Stimulated activated CD4-positive, alpha-beta T cell treated with anti-CD3 and anti-CD28 coated beads, Interleukin-12 subunit alpha, Interleukin-12 subunit beta, amount 100 ng/mL, for 24 hours (primary cell): ENCODE measurements at places on chromosomes 2 and 18.

DNA sequence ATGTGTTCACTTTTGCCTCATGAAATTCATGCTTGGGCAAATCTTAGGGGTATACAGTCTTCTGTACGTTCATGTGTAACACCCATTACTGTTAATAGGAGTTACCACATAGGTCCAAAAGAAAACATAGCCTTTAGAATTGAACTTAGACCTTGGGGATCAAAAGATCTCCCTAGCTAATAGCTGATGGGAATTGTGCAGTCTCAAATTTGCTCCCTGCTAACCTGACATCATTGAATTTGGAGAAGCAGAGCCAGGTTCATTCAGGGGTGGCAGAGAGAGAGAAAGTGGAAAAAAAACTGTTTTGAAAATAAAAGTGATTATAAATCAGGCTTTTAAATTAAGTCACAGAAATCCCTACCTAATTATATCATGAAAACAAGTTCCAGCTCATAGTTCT, 28.0 kb upstream of the PPP3R1 start:
- no peak for DNase-seq

DNA sequence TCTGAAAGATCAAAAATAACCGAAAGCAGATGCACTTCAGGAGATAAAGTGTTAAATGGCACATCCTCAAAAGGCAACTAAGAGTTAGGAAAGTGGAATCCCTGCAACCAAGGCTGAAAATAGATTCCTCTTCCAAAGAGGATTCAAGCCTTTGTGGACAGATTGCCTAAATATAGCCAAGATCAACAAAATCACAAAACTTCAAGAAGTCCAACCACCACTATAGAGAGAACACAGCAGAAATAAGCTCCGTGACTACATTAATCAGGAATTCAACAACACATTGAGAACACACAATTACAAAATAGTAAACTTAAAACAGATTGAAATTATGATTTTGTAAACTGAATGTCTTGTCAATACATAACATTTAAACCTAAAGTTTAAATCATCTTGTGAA, 165.7 kb downstream of the LNPK start:
- no peak for DNase-seq

DNA sequence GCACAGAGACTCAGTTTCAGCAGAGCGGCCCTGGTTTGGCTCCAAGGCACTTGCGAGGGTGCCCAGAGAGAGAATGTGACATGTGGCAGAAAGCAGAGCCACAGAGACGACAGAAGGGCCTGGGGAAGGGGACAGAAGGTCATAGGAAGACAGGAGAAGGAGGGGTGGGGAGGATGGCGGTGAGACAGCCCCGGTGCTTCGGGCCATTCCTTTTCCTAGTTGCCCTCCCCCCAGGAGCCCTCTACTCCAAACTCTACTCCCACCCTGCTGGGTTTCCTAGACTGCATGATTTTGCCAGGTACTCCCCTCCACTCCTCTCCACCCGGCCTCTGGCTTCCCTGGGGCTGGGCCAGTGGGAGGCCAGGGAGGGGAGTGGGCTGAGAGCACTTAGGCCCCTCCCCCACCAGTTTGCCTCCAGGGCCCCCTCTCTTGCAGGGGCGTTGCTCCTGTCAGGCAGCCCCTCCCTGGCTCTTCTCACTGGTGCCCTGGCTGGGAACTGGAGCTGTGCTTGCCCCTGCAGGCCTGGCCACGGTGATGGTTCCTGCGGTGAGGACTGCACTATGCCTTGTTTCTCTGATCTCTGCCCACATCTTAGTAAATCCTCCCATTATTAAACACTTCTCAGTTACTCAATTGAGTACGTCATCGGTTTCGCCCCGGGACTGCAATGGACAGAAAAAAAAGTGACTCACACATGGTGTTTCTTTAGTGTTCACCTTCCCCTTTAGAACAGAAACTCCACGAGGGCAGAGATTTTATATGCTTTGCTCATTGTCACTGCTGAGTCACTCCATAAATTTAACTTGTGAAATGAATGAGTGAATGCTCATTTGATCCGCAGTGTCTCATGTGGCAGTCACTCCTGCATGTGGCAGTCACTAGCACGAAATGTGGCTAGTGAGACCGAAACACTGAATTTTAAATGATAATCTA, 58.7 kb upstream of the SP3 start:
- no peak for DNase-seq

DNA sequence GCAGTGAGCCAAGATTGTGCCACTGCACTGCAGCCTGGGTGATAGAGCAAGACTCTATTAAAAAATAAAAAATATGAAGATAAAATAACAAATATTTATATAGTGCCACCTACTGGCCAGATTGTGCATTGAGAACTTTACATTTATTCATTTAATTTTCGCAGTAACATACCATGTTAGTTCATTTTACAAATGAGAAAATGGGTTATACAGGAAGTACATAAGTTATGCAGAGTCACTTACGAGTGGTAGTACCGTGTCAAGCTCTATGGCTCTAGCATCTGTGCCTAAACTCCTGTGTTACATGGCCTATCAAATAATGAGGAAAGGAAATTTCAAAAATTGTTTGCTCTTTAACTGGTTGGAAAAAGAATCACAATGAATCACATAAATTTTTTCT, 27.9 kb downstream of the RIF1 start:
- no peak for DNase-seq

DNA sequence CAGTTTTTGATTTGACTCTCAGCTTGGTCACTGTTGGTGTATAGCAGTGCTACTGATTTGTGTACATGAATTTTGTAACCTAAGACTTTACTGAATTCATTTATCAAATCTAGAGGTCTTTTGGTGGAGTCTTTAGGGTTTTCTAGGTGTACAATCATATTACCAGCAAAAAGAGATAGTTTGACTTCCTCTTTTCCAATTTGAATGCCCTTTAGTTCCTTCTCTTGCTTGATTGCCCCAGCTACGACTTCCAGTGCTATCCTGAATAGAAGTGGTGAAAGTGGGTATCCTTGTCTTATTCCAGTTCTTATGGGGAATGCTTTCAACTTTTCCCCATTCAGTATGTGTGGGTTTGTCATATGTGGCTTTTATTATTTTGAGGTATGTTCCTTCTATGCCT, 312.9 kb upstream of the REV1 start:
- no peak for DNase-seq

- no peak for DNase-seq
These were observed 121.8 kb upstream of the RIOK3 start for GRCh38 chr18:23331091-23331920.

GRCh38 chr18:26436176-26437051, 111.9 kb downstream of the KCTD1 start:
- no peak for DNase-seq

- DNase-seq = no peak
These were observed 31.9 kb downstream of the UXS1 start for GRCh38 chr2:106161938-106162820.

DNA sequence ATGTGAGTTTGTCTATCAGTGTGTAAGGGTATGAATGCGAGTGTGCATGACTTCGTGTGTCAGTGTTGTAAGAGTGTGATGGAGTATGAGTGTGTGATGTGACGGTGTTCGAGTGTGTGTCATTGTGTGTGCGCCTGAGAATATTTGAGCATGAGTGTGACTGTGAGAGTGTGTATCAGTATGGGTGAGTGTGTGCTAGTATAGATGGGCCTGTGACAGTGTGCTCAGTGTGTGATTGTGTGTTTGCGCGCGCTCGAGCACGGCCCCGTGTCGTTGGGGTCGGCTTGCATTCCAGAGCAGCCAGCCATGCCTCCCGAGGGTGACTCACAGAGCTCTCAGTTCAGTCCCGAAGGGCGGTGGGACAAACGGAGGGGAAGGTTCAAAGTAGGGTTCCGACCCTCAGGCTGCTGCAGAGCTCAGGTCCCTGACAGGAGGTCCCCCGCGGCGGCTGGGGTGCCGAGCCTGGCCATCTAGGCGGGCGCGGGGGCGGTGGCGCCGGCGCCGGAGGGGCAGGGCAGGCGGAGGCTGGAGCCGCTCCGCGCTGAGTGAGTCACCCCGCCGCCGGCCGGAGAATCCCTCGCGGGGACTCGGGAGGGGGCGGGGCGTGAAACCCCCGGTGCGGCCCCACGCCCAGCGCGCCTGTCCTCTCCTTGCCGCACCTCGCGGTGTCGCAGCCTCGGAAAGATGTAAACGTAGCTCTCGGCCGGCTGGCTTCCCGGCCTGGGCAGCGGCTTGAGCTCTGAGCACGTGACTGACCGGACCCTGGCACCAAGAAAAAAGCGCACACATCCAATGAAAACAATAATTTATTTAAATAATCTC, 3.8 kb downstream of the DLX2 start:
- DNase-seq = no peak
